ENCODE measurements at places on chromosomes 5 and 9. TPM values are rescaled to one million over a fixed set of nuclear protein-coding genes. Genes with fewer than 3 reads are reported as not detected.

HMGCS1 gene
- 14.8 TPM for total RNA-seq

- no peak overlapping the region for H3K4me3 ChIP-seq
- H3K4me1 ChIP-seq, result no peaks in the 10 kb centered on the region
- no peak for DNase-seq
- no peaks in the 10 kb centered on the region for H3K27me3 ChIP-seq
- no peaks in the 10 kb centered on the region for H3K36me3 ChIP-seq
- no peak overlapping the region for H3K27ac ChIP-seq
Measured at GRCh38 chr5:38764937-38765391, 80.8 kb upstream of the OSMR start.

- peaks cover 8% of the 10 kb centered on the region for H3K4me1 ChIP-seq
- DNase-seq, result no peak
- H3K27me3 ChIP-seq, result peaks cover 25% of the 10 kb centered on the region
- H3K4me3 ChIP-seq, result 0 out of 2 replicates have a peak overlapping the region, but pooled peaks have one; percentile 53
- no peak overlapping the region for H3K27ac ChIP-seq
Measured at GRCh38 chr5:132747616-132748440, 602 bp downstream of the CCNI2 start.

DNA sequence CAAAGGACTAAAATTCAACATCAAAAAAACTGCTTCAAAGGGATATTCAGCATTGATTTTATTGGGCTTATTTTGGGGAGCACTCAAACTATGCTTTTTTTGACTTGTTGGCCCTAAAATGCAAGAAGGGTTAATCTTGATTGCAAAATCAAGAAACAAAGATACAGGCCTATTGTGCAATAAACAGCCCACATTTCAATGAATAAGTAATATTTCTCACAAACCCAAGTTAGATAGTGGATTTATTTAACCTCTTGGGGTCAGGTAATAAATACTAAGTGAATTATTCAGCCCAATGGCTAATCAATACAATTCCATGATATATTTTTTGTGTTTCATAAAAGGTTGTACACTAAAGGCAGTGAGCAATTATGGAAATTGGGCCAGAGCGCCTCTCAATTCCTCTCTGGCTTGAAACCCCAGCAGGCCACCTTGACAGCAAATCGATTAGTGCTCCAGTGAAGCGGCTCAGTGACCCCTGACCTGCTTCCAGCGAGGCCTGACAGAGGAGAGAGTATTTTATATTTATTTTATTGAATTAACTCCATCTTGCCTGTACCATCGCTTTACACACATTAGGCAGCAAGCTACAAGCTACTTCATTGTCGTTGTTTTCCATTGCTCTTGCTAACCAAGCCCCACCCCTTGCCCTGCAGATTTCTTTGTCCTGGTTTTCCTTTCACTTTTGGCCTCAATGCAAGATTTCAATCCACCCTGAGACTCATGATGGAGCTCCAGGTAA, 65.5 kb downstream of the EBF1 start:
- H3K4me3 ChIP-seq, result no peak overlapping the region
- no peak for DNase-seq
- no peaks in the 10 kb centered on the region for H3K27me3 ChIP-seq
- peaks cover 12% of the 10 kb centered on the region for H3K4me1 ChIP-seq
- no peak overlapping the region for H3K27ac ChIP-seq

DNA sequence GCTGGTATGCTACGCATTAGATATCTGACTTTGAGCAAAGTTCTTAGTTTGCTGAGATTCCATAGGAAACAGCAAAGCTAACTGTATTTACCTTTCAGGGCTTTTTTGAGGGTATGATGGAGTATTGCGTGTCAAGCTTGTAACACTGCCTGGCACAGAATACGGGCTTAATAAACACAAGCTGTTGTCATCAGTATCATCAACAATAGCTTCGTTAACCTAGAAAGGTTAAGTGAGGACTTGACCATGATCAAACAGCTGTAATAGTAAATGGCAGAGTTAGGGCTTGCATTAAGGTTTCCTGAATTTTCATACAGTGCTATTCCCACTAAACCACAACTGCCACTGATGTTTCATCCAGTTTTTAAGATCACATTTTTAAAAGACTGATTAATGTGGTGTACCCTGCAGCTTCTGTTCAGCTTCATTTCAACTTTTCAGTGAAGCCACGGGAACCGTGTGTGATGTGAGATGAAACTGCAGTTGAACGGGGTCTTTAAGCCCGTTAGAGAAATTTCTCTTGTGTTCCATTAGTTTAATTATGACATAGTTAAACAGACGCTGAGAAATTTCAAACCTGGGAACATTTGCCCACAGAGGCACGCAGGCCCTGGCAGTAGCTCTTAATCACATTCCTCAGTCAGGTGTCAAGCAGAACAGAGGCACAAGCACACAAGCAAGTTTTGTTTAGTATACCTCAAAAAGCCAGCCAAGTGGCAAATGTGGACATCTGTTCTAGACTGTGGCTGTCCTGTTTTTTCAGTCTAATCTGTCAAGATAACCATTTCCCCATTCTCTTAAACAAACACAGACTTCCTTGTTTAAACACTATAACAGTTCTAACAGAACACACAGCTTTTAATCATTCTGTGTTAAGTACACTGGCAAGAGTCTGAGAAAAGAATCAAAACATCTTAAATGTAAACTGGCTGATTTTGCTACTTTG, 147.1 kb downstream of the ZNF608 start:
- peaks cover 25% of the 10 kb centered on the region for H3K4me1 ChIP-seq
- H3K27me3 ChIP-seq, result no peaks in the 10 kb centered on the region
- no peak overlapping the region for H3K27ac ChIP-seq
- H3K36me3 ChIP-seq, result no peaks in the 10 kb centered on the region
- DNase-seq, result peak; percentile 51
- no peak overlapping the region for H3K4me3 ChIP-seq

GRCh38 chr5:116013207-116013785, 19.0 kb upstream of the ARL14EPL start:
- no peaks in the 10 kb centered on the region for H3K36me3 ChIP-seq
- peaks cover 33% of the 10 kb centered on the region for H3K4me1 ChIP-seq
- DNase-seq, result peak; percentile 43
- no peak overlapping the region for H3K4me3 ChIP-seq
- no peaks in the 10 kb centered on the region for H3K27me3 ChIP-seq

- H3K36me3 ChIP-seq, result no peaks in the 10 kb centered on the region
- no peaks in the 10 kb centered on the region for H3K4me1 ChIP-seq
- H3K27me3 ChIP-seq, result peaks cover 9% of the 10 kb centered on the region
- no peak overlapping the region for H3K27ac ChIP-seq
Measured at GRCh38 chr9:134299883-134300282, 26.4 kb upstream of the RXRA start.

DNA sequence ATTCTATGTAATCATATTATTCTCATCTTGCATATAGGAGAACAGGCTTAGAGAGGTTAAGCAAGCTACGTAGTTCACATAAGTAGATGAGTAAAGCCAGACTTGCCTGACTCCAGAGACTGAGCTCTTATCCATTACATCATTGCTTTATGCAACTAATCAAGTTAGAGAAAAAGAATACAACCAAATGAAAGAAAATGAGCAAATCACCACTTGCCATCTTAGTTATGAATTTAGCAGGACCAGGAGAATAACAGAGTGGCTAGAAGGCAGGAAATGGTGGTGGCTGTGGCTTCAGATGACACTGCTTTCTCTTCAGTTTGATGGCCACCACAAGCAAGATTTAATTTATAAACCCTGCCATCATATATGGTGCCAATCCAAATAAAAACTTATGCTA, 26.6 kb downstream of the POC5 start:
- no peak for DNase-seq
- no peak overlapping the region for H3K4me3 ChIP-seq
- no peaks in the 10 kb centered on the region for H3K27me3 ChIP-seq
- peaks cover 12% of the 10 kb centered on the region for H3K36me3 ChIP-seq

Data from GM23248 (cell line).